CMK (cell line): ENCODE measurements at places on chromosomes 5 and 9.

GRCh38 chr5:124262470-124262869 is 484.0 kb downstream of the ZNF608 start:
- no peak for DNase-seq

DNA sequence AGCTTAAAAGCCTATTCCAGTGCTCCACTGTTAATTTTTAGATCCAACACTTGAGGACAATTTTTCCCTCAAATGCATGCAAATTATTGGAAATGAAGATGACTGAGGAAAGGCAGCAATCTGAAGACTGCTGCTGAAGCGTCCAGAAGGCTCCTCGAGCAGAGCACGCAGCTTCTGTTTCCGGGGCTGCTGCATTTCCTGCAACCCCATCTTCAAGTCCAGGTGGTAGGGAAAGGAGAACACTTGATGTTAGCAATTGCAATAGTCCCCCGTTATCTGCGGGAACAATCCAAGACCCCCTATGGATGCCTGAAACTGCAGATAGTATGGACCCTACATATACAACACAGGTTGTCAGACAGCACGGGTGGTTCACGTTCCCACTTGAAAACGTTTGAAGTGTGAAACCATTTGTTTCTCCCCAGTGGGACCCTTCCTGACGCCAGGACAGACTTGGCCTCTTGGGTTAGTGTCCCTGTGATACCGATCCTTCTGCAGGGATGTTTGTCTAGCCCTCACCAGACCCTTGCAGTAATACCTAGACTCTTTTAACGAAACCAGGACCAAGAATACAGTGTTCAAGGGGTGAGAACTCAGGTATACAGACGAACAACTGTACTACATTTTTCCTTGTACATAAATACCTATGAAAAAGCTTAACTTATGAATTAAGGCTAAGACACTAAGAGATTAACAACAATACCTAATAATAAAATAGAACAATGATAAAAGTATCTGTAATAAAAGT is 152.3 kb downstream of the HSD17B3 start:
- no peak for DNase-seq

DNA sequence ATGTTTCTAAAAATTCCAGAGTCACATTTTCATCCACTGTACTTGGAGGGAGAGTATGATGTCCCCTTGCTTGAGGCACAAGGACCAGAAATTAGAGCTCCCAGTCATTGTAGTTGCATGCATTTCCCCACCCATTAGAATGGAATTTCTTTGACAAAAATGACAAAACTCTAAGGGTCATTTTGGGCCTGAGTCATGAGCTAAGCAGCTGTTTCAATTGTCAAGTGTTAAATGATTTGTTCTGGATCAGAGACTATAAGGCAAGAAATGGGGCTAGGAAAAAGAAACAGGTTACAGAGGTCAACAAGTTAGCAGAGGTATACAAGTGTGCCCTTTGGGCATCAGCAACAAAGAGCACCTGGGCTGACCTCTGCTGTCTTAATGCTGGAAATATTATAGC is 131.2 kb upstream of the IQGAP2 start:
- DNase-seq: no peak

DNA sequence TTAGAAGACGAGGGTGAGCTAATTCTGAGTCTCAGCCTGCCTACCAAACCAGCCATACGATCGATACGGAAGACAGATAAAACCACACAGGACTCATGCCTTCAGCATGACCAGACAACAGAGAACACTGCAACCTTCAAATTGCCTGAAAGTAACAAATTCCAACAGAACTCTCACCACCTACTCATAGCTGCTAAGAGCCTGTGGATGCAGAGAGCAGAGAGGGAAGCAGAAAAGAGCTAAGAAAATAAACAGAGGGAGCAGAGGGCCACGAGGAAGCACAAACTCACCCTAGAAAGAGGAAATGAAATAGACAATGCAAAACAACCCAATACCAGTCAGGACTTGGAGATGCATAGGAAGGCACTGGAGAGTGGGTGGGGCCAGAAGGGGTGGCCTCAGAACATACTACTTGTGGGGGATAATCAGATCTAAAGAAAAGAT is 86.7 kb upstream of the TAS2R1 start:
- DNase-seq: no peak

- no peak for DNase-seq
These were observed 165.9 kb downstream of the TMC1 start for GRCh38 chr9:72687331-72687730.

DNA sequence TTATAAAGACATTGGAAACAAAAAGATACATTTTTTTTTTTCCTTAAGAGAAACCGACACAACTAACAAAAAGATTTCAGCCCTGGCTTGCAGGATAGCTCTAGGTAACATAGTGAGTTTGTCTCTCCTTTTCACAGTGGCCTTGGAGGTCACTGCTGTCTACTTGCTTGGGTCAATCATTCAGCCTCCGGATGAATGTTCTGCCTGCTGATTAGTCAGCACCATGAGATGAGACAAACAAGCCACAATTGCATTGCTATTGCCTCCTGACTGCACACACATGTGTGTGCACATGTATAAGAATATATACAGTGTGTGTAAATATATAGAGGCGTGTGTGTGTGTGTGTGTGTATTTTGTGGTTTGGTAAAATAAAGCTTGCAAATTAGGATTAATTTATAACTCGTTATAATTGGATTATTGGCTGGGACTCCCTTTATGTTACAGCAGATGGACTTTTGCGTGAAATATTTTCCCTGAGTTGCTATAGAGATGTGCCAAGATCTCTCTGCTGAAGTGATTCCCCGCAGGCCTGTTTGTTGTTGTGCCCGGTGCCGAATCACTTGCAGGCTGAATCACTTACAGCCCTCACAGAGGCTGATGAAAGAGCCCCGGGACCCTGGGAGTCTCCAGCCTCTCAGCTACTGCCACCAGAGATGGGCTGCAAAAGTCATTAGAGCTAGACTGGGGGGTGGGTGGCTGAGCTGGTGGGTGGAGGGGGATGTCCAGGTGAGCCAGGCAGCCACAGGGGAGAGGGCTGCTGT is 161.2 kb downstream of the FGF18 start:
- no peak for DNase-seq

DNA sequence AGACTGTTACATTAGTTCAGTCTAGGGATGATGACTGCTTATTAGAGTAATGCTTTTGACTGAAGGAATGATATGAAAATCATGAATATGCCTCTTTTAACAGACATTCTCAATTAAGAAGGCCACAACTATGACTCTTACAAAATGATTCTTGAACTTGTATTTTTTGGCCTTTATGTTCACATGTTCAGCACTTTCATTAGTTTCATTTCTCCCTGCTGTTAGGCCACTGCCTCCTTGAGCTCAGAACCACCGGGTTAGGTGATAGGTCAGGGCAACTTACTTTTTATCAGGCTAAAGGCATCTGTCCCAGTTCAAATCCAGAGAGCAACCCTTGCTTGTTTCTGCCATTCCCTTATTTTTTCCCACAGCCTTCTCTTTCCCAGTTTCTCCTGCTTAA is 235.2 kb upstream of the ELL2 start:
- no peak for DNase-seq

GRCh38 chr5:158265346-158265745 is 406.4 kb upstream of the CLINT1 start:
- no peak for DNase-seq

DNA sequence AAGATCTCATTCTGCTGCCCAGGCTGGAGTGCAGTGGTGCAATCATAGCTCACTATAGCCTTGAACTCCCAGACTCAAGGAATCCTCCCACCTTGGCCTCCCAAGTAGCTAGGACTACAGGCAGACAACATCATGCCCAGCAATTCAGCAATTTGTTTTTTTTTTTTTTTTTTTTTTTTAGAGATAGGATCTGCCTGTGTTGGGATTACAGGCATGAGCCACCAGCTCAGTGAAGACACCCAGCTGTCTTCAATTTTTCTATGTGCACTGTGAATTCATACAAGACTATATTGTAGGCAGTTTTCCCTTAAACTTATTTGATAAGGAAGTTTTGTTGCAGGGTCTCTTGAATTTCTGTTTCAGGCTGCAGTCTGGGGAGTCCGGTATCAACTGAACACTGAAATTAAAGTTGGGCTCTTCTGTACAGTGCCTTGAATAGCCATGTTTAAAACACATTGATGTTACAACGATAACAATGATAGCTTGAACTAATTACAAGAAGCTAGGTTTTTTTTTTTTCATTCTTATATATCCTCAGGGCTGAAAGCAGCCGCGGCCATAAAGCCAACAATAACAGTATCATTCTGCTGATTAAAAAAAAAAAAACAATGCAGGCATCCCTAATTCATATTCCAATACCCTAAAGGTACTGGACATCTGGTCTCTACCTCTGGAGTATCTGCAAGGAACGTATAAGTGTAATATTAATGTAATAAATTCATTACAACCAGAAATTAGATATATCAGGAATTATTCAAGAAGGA is 63.5 kb downstream of the MPDZ start:
- no peak for DNase-seq

GRCh38 chr9:106417685-106418084 is 445.3 kb upstream of the ZNF462 start:
- no peak for DNase-seq

GRCh38 chr5:129698661-129699060 is 49.2 kb upstream of the MINAR2 start:
- no peak for DNase-seq

DNA sequence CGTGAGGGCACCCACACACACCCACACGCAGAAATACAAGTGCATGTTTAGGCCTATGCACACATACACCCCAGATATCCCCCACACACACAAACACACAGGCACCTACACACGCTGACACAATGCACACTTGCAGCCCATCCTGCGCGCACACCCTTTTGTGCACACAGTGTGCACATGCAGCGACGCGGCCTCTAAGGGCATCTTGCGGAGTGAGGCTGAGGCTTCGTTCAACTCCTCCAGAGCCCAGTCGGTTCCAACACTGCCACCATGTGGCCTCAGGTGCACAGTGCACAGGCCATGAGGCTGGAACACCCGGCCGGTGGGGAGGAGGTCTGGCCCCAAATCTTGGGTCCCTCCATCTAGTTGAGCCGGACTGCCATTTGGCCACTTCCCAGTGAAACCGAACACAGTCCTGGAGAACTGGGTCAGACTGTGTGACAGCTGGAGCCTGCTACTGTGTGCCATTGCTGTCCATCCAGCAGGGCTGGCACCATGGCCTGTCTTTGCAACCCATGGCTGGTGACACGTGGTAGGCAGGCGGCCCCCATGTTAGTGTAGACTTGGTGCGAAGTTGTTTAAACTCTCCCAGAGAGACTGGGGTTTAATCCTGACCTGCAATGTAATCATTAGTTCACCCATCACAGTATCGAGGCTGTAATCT is 97.7 kb upstream of the MVB12B start:
- peak; percentile 26 for DNase-seq

GRCh38 chr5:102902135-102902448 is 147.0 kb downstream of the PAM start:
- no peak for DNase-seq

- DNase-seq: no peak
These were observed 48.5 kb downstream of the ICE1 start for GRCh38 chr5:5470933-5471332.

- no peak for DNase-seq
These were observed 60.1 kb upstream of the ITGA1 start for GRCh38 chr5:52727576-52727975.

- no peak for DNase-seq
These were observed 87.8 kb upstream of the APC start for GRCh38 chr5:112649882-112650281.

GRCh38 chr9:4887556-4887955 is 94.8 kb downstream of the RCL1 start:
- no peak for DNase-seq

- no peak for DNase-seq
These were observed 48.9 kb upstream of the CACNA1B start for GRCh38 chr9:137828527-137829259.

GRCh38 chr5:15676591-15676990 is 176.6 kb downstream of the FBXL7 start:
- DNase-seq: no peak

DNA sequence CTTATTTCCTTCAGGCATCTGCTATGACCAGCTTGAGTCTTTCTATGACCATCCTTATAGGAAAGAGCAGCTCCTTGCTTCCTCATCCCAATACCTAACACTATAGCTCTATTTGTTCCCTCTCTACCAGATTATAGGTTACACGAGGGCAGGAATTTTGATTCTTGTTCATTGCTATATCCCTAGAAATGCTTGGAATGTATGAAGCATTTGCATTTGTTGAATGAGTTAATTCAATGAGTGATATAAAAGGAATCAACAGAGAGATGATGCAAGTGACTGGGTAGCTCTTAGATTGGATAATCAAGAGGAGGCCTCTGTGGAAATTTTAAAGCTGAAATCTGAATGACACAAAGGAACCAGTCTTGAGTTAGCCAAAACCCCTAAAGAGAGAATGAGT is 13.9 kb downstream of the ZCCHC9 start:
- no peak for DNase-seq

GRCh38 chr5:83011985-83012384 is 65.2 kb downstream of the TMEM167A start:
- DNase-seq: no peak

DNA sequence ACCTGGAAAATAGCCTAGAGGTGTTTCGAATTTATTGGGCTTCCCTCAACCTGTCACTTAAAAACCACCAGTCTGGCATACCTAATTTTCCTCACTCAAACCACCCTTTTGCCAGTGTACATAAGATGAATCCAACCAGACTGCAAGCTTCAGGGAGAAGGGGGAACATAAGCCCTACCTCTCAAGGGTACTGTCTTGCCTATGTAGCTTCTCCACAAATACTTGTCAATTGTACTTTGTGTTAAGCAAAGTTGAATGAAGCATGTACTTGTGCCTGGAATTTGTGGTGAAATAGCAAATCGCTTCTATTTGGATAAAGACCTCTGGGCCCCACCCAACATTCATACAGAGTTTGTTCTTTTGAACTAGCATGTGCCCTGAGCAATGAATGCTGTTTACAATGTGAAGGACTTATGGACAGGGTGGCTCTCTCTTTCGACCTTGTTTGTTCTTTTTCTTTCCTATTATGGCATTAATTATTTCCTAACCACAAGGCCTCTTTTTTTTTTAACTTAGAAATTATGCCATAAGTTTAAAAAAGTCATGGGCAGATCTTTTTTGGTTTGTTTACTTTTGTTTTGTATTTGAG is 580.2 kb downstream of the EBF1 start:
- DNase-seq: no peak

DNA sequence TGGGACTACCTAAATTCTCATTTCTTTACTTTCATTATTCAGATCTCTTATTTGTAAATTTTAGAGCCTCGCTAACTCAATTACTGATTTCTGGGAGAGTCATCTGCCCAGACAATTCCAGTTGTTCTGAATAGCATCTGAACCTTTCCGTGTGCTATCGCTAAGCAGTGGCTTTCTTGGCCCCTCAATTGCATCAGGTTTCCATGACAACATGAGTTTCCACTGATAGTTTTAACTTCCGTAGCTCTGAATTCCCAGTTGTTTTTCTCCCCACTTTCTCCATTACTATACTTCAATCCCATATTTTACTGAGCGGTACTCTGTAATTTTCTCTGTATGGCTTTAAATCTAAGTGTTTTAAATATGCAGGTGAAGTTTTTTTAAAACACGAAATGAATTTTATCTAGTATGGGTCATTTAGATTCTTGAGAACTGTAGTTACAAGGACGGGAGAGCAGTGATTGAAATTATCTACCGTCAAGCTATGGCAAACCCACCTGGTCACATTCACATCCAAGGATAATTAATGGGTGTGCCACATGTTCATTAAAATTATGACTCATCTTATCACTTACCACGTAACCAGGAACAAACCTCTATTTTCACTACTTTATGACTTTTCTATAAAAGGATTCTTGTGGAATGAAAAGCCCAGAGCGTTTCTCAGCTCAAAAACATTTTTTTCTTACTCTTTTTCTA is 223.5 kb upstream of the PCSK5 start:
- no peak for DNase-seq

GRCh38 chr9:126225611-126226609 is 100.7 kb upstream of the MVB12B start:
- no peak for DNase-seq
